Activated CD4-positive, alpha-beta memory T cell treated with anti-CD3 and anti-CD28 coated beads for 36 hours (primary cell): ENCODE measurements at places on chromosomes 6 and 20. TPM values are rescaled to one million over a fixed set of nuclear protein-coding genes. Genes with fewer than 3 reads are reported as not detected.

The SLC17A1 gene
- total RNA-seq = not detected

The FAM229B gene
- 6.7 TPM for total RNA-seq

The ARMH2 gene
- not detected for total RNA-seq

- DNase-seq = no peak
Measured at GRCh38 chr6:39341937-39342336, 19.4 kb upstream of the KCNK16 start.

DNA sequence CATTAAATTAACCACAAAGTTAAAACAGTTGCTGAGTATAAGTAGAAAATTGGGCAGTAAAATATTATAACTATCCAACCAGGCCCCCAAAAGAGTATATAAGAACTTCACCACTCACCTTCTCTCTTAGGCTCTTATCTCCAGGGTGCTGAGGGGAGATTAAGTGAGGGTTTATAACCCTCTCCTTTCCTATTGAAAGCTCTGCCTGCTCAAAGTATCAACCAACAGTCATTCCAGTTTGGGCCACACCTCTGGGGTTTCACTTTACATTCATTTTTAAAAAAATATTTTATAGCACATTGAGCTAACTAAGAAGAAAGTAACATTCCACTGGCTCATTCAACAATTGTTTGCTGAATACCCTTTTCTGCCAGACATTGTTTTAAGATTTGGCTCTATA, 22.1 kb downstream of the GSTA4 start:
- no peak for DNase-seq

DNA sequence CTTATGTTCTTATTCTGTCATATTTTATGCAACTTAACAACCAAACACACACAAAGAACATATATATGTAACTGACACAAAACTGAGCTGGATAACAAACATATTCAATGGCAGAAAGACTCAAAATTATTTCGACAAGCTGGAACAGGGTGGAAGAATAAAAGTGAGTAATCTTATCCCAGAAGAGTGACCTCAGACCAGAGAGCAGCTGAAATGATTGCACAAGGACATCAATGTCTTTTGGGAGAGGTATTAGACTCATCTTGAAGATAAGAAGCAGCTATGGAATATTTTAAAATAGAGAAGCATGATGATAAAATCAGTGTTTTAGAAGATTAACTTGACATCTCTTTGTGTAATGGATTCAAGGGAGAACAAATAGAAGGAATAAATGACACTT, 191.6 kb upstream of the PRDM1 start:
- no peak for DNase-seq

DNA sequence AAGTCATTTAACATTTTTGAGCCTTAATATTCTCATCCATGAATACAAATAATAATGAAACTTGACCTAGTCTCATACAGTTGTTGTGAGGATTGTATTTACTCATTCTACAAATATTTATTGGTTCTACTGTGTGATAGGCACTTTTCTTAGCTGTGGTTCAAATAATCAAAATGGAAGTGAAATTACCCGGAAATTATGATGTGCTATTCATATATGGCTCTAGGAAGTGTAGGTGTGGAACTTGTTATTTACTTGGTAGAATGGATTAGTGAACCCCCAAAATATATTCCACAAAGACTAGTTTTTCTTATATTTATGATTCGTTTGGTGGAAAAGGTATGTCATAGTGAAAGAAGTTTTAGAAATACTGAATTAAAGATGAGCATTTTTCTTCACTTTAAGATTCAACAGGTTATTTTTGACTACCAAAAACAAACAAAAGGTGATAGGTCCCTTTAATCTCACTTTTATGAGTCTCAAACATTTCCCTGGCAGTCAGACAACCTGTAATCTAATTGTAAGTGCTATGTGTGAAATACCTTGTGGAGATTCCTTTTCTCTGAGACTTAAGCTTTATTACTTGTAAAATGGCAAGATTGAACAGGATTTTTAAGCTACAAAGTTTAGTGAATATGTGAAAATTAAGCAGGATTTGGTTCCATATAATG, 77.8 kb downstream of the STXBP5 start:
- DNase-seq = no peak

DNA sequence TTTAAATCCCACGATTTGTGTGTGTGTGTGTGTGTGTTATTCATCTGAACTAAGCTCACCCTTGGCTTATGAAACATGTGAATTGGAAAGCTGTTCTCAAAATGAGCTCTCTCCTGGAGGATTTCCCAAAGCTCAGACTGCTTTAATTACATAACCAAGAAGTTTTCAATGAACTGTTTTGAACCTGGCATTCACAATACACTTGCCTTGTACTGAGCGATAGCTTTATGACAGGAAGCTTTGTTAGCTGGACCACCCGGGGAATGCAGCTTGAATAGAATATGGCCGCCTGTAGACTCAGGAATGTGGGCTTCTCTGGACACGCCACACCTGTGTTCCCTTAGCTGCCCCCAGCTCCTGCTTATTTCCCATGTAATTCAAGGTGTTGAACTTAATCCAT, 71.4 kb upstream of the PREP start:
- no peak for DNase-seq

- DNase-seq = no peak
Measured at GRCh38 chr20:13821876-13822275, 37.0 kb downstream of the NDUFAF5 start.

DNA sequence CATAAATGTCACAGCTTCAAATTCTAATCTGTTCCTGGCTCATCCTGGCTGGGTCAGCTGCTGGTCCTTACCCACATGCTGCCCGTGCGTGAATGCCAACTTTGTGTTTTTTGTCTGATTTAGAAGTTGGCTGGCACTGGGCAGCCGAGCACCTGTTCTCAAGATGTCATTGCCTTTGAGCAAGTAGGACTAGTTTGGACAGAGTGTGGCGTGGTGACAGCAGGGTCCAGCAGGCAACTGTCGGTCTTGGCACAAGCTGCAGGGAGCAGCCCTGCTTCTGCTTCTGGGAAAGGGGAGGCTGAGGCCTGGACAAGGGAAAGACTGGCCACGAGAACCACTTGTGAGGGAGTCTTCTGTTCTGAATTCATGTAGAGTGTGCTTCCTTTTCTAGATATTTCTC, 26.4 kb upstream of the ADRM1 start:
- DNase-seq = no peak

DNA sequence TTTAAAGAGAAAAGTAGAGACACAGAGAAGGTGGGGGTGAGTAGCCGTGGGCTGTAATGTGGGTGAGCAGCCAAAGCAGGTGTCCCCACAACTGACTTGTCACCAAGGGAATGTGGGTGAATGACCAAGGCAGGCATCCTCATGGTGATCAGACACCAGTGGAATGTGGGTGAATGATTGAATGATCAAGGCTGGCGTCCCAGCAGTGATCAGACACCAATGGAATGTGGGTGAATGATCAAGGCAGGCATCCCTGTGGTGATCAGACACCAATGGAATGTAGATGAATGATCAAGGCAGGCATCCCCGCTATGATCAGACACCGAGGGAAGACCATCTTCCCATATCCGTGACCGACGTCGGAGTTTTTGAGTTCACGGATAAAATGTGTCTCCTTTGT, 49.8 kb upstream of the OR14J1 start:
- DNase-seq = no peak

DNA sequence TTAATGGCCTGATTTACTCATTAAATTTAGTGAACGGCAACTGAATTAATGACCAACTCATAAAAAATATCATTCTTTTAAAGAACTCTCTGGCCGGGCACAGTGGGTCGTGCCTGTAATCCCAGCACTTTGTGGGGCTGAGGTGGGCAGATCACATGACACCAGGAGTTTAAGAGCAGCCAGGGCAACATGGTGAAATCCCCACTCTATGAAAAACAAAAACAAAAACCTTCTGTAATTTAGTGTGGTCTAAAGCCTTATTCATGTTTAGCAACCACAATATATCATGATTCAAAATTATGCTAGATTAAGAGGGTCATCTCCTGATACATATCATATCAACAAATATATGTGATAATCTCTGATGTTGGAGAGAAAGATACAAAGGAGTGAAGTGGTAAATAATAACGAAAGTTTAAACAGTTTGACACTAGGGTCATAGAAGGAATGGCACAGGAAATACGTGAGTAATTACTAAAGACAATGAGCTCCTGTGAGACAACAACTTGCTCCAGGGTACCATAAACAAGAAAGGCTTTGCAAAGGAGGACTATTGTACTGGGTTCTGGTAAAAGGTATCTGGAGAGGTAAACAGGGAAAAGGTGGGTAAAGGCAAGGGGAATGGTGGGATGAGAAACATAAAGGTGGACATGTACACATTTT, 5.7 kb downstream of the ELOVL4 start:
- no peak for DNase-seq

DNA sequence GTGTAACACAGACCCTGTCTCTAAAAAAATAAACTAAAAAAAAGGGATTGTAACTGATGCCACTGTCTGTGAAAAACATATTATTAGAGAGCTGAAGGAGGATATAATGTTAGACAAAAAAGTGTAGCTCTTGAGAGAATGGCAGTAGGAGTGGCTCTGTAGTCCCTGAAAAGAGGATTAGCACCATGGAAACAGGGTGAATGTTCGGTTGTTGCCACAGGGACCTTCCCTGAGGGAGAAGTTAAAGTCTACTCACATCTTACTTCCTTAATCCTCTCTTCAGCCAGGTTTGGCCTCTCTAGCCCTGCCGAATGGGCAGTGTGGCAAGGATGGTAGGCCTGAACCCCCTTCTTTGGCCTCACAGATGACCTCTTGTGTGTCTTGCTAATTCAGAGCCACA, 12.1 kb downstream of the SCAND1 start:
- no peak for DNase-seq

DNA sequence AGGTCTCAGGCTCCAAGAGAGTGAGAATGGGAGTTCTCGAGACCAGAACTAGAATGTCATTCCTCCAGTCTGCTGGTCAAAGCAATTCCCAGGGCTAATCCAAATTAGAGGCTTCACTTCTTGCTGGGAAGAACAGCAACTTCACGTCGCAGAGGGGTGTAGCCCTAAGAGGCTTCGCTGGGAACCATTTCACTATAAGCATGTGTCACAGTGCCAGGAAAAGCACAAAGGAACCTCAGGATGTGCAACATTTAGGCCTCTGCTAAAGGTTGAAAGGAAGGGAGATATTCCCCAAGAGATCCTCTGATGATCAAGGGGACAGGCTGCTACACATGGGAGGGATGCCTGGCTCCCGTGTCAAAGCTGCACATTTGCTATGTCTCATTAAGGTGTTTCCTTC, 35.9 kb upstream of the NXT1 start:
- DNase-seq = no peak

DNA sequence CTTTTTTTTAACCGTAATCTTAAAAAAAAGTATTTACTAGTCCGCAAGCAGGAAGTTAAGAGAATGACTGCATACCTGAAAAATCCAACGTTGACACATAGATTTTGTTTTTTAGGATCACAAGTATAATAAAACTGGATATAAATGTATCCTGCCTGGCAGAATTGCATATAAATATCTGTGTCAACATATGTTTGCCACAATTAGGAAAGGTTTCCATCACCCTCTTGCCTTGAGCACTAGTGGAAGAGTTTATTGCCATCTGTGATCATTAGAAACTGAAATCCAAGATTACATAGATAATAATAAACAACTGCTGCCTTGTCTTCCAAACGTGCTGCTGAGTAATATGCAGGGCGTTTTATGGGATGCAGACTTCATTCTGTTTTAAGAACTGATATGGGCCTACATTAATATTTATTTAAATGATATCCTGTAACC, 27.9 kb downstream of the PLEKHG1 start:
- no peak for DNase-seq

- no peak for DNase-seq
Measured at GRCh38 chr6:151916680-151917164, 109.2 kb downstream of the ESR1 start.

DNA sequence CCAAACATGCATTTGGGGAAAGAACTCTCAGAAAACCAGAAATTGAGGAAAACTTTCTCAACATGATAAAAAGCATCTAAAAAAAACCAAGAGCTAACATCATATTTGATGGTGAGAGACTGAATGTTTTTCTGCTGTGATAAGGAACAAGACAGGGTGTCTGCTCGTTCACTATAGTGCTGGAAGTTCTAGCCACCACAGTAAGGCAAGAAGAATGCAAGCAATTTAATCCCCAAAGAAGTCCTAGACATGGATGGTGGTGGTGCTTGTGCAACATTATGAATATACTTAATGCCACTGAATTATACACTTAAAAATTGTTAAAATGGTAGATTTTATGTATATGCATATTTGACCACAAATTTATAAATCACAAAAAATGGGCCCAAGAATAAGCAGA, 53.4 kb downstream of the LYRM2 start:
- DNase-seq = no peak

GRCh38 chr6:156599366-156599765, 177.8 kb upstream of the ARID1B start:
- no peak for DNase-seq
